ENCODE measurements at places on chromosomes 13 and 19.

- DNase-seq = peak; percentile 86
Observed at GRCh38 chr13:93226623-93227279, at the start of gene GPC6. Gene GPC6 (plus strand): TSS chr13:93226807.

- no peak for DNase-seq
Observed at GRCh38 chr13:60707878-60708277, 310.9 kb downstream of the TDRD3 start.

DNA sequence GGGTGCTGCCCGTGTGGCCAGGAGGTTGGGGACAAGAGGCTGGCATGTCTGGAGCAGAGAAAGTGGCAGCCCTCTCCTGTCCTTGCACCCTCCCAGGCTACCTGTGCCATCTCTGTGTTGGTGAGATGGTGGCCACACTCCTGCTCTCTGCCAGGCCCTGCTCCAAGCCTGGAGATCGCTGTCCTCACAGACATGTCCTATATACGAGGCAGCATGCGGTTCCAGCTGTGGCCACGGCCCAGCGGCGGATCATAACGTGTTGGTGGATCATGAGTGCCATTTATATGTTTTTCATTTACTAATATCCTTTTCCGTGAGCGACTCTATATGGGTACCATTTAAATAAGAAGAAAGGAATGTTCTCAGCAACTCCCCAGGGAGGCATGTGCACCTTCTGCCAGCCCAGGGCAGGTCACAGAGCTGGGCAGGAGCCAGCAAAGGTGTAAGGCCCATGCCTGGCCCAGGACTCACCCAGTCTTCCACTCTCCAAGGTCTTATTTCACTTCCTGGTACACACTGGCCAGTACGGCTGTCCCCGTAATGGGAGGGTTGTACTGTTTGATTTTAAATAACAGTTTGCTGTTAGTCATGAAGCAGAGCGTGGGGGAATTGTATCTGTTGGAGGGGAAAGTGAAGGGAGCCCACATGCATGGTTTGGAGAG is 47.2 kb upstream of the LDLR start:
- DNase-seq = no peak

DNA sequence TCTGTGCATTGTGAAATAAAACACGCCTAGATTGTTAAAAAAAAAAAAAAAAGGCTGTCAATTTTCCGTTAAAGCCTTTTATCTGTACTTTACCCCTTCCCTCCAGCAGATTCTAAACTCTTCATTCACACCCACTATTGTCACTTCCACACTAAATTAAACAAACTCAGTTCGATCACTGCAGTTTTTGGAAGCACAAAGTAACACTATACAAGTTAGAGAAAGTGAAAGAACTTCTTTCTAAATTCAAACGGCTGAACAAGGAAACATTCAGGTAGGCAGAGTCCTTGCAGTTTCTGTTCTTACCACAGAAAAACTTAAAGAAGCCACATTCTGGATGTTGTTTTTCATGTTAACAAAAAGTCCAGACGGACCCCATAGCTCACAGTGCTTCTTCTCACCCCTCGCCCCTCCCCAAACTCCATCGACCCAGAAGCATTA is 27.5 kb upstream of the UBE2L5 start:
- no peak for DNase-seq

- peak; percentile 80 for DNase-seq
Observed at GRCh38 chr19:49142866-49143335, 12.3 kb downstream of the HRC start.

GRCh38 chr19:31962561-31962996 is 382.8 kb upstream of the ZNF507 start:
- DNase-seq = no peak

DNA sequence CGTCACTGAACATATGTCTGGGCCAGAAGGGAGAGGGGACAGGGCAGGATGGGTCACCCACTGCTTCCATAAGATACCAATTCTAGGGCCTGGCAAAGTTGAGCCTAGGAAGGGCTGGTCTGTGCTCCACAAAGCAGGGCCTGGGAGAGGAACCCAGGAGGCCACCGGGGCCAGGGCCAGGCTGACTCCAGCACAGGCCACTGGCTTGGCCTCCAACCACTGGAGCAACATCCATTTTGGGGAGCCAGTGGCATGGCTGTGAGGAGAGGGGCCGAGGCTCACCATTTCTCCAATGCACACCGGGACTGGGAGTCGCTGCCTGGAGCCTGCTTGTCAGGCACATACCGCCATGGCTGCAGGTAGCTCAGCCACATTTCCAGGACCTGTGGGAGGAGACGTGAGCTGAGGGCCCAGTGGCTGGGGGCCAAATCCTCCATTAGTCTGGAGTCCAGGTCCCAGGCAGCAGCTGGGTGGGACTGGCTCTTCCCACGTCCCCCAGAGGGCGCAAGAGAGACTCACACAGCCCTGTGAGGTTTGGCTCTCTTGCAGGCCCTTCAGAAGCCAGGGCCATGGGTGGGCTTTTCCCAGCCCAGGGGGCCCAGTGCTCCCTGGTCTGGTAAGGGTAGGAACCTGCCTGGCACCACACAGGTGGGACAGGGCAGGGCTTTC is 27.7 kb downstream of the TUBA3C start:
- DNase-seq = peak; percentile 0

- DNase-seq = no peak
Observed at GRCh38 chr13:106883976-106884375, 316.0 kb upstream of the ARGLU1 start.

DNA sequence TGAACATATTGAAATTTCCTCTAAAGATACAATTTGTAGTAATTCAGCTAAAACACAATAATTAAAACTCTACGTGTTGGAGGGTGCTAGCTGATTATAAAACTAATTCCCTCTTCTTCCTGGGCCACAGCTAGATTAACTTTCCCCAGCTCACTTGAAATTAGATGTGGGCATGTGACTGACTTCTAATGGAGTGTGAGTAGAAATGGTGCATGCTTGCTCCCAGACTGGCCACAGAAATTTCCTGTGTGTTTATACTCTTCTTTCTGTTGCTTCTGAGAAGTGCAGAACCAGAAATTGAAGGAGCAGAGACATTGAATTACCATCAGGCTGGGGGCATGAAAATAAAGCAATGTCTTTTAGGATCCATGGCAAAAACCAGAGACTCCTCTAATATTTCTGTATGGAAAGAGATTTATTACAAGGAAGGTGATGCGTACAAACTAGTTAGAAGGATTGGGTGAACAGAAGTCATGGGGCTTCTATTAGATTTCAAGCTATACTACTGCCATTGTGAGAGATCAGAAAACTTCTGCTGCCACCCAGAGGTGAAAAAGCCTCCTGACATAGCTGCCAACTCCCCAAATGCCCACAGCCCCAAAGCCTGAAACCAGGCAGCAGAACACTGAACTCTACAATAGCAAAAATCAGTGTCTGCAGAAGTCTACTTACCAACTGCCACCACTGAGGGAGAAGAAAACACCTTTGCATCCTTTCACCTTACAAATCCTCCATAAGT is 379.2 kb upstream of the MIR17HG start:
- peak; percentile 14 for DNase-seq

DNA sequence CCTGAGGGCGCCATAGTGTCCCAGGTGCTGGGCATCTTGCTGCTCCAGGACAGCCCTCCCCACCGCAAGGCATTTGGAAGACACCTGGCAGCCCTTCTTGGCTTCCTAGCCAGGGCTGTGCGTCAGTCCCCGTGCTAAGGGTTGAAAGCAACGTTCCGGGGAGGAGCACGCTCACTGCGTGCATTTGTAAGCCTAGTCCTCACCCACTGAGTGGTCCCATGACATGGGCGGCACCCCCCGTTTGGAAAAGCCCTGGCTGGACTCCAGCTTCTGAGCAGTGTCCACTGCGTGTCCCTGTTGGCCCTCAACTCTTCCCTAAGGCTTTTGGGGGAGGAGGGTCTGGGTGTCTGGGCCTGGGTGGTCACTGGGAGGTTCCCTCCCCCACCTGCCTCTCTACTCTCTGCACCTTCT is 76.3 kb upstream of the GPR183 start:
- DNase-seq = no peak

DNA sequence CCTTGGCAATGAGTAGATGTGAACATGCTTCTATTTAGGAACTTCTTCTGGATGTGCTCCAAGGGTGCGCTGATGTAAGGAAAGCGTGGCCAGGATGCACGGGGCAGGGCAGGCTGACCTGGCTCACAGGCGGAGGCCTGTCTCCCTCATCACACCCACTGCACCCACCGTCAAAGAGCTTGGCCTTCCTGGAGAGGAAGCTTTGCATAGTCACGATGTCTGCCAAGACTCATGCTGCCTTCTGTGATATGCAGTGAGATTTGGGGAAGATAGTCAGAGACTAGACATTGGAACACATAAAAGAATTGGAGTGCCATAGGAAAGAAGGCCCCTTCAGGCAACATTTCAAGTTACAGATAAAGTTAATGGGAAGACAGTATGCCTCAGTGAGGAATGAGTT is 82.0 kb downstream of the MYO16 start:
- no peak for DNase-seq

DNA sequence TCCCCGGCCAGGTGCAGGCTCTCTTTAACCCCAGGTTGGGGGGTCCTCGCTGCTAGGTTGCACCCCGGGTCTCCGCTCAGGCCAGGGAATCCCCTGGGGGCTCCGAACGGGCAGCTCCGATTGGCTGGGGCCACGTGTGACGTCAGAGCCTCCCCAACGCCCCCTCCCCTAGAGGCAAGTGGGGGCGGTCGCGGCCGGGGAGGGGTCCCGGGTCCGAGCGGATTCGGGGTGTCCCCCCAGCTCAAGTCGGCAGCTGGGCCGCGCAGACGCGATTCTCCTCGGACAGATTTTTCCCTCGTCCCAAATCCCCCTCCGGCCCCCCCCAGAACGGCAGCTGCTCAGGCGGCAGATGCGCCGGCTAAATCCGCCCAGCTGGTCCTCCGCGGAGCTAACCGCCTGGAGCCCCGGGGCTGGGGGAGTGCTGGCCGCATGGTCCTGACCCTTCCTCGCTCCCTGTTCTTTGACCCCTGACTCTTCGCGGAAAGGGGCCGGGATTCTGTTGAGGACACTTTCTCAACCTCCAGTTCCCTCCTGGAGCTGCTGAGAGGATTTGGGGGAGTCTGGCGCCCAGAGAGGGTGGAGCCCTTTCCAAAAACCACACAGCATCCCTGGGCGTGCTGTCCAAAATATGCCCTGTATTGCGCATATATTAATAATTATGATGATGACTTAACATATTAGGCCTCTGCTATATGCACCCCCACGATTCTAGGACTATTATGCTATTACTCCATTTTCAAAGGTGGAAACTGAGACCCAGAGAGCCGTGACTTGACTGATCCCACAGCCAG is 25.4 kb upstream of the SEMA6B start:
- DNase-seq = no peak

DNA sequence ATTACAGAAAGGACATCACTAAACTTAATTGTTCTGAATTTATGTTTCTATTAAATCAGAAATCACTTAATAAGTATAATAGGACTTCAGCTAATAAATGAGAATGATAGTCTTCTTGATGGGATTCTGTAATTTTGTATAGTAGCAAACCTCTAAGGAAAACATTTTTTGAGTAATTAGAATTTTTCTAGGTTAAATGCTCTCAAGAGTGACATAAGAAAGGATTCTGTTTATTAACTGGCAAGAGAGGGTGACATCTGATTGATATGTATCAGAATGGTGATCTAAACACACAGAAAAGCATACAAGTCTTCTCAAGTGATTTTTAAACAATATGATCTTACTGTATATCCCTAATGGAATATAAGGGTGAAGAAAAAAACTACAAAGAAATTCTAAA is 1597.7 kb upstream of the PRR20A start:
- no peak for DNase-seq

GRCh38 chr19:44846455-44847143 is 502 bp downstream of the NECTIN2 start:
- no peak for DNase-seq

DNA sequence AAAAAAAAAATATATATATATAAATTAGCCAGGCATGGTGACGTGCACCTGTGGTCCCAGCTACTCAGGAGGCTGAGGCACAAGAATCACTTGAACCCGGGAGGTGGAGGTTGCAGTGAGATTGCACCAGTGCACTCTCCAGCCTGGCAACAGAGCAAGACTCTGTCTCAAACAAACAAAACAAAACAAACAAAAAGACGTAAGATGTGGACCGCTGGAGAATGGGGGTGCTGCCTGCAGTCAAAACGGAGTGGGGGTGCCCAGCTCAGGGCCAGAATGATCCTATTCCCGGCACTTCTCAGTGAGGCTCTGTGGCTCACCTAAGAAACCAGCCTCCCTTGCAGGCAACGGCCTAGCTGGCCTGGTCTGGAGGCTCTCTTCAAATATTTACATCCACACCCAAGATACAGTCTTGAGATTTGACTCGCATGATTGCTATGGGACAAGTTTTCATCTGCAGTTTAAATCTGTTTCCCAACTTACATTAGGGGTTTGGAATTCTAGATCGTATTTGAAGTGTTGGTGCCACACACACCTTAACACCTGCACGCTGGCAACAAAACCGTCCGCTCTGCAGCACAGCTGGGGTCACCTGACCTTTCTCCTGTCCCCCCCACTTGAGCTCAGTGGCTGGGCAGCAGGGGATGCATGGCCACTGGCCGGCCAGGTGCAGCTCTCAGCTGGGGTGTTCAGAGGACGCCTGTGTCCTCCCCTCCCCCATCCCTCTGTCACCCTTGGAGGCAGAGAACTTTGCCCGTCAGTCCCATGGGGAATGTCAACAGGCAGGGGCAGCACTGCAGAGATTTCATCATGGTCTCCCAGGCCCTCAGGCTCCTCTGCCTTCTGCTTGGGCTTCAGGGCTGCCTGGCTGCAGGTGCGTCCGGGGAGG is at the start of gene F7:
Gene F7 (plus strand): TSS at position 760 of the 889 bp plus-strand sequence. CDS start 51 bp downstream, at position 811.
- no peak for DNase-seq

DNA sequence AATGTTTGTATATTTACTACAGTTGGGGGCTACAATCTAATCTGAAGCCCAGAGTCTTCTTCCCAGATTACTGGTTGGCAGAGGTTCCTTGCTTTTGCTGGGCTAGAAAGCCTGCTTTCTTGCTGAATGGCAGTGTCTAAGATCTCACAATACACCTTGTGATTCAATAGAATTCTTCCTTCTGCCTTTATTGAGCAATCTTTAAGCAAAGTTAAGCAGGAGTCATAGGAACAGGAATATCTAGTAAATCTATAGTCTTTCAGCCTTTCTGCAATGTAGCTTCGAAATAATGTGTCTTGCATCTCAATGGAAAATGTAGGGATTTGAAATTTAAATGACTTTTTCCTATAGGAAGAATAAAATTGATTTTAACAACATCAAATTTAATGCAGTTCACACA is 346.1 kb downstream of the SLITRK1 start:
- no peak for DNase-seq

DNA sequence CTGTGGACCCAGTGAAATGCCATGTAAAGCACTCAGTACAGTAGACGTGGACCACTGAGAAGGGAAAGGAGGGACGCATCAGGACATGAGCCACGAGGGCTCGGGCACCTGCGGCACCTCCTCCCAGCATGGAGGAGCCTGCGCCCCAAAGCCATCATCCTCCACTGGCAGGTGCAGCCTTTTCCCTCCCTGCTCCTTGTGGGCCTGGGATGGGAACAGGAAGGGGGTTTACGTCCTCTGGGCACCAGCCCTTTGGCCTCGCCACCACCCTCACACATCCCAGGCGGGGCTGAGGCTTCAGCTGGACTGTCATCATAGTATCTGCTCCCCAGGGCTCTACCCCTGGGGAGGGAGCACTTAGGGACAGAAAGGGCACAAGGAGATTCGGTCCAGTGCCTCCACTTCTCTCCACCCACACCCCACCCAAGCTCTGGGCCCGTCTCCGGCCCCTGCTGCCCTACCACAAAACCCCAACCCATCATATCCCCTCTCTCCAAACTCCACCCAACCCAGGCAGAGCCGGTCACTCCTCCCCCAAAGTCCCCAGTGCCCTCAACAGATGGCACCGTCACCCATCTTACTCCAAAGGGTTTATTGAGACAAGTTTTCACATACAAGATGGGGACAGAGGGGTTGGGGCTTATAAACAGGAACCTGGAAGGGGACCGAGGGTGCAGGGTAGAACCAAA is 2.2 kb upstream of the PRKD2 start:
- DNase-seq = no peak
